ENCODE measurements at places on chromosomes 12 and 14.

GRCh38 chr12:11545484-11546330 lies 103.8 kb upstream of the ETV6 start:
- no peak for DNase-seq

DNA sequence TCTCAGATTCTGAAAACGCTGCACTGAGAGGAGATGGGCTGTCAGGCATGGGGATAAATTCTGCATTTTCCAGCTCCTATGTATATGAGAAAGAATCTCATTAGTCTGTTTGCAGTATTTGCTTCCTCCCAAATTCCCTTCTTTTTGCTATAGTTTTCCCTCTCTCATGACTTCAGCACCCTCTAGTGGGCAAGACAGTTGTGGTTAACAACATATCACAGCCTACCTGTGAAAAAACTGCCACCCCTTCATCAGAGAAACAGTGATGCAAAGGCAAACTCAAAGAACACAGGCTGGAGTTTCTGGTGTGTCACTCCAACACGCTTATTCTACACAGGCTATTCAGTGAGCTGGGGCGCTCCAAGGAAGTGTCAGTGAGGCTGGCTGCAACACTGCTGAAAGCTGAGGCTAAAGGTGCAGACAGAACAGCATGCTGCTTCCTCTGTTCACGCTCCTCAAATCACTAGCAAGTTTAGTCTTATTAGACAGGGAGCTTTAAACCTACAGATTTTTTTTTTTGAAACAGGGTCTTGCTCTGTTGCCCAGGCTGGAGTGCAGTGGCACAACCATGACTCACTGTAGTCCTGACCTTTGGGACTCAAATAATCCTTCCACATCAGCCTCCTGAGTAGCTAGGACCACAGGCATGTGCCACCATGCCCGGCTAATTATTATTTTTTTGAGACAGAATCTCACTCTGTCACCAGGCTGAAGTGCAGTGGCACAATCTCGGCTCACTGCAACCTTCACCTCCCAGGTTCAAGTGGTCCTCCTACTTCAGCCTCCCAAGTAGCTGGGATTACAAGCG lies 19.3 kb downstream of the ZC2HC1C start:
- DNase-seq, result peak; percentile 44

DNA sequence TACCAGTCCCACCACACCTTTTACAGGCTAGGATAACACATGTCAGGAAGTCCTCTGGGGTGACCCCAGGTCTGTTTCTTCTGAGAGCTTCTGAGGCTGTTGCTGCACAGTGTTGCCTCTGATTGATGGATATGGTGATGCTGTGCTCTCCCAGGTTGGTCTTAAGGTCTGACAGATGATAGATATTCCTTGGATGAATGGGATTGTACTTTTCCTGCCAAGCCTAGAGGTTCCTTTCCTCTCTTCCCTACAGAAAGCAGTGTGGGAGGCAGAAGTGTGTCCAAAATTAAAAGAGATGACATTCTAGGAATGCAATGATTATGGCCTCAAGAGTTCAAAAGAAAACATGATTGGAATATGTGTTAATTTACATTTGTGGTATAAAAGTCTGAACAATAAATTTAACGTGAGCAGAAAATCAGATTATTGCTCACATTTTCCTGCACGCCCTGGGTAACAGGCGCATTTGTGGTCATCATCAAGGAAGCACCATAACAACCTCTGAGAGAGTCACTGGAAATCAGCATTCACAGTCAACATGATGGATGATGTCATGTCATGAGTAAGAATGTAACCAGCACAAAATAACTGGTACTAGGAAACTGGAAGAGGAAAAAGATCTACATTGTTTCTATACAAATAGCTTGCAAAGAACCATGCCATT lies 73.7 kb downstream of the BBS10 start:
- DNase-seq, result peak; percentile 34

GRCh38 chr12:80157645-80158044 lies 58.3 kb downstream of the OTOGL start:
- peak; percentile 2 for DNase-seq

DNA sequence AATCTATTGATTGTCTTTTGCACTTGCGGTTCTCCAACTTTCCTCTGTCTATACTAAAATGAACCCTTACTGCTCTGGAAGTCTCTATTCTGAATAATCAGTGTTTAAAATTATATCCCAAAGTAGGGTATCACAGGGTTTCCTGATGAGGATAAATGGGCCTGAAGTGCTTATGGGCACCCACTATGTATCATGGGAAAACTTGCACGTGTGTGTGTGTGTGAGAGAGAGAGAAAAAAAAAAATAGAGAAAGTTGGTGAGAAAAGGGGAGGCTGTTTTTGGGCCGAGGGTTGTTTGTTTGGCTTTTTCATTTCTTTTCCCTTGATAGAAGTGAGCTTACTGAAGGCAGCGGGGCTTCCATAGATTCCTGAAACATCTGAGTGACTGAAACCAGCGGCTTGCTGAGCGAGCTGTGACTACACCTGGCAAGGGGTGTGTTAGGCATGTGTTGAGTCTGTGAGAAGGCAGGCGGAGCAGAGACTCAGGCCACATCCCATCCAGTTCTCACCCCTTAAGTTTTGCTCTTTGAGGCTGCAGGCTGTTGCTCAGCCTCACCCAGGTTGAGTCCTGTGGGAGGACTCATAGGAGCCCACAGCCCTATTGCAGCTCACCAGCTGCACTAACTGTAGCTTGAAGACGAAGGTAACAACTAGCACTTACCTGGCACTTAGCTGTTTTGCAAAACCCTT lies 17.2 kb downstream of the PPFIBP1 start:
- no peak for DNase-seq

DNA sequence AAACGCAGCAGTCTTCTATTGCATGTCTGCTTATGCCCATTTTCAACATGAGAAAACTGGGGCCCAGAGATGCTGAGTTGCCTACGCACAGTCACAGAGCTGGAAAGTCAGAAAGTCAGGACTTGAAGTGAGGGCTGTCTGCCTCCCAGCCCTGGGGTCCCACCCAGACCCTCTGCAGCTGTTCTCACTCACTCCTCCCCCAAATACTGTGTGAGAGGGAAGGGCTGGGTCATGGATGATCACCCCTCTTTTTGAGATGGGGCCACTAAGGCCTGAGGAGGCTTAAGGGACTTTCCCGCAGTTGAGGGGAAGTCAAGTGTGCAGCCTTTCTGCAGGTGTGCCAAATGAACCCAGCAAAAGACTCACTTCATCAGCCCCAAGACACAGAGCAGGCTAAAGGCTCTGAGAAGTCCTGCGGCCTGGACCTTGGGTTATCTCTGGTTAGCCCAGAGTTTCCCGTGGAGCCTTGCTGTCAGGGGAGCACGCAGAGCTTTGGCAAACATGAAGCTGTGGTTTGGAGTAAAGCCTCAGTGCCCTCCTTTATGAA lies 18.7 kb downstream of the DTX1 start:
- no peak for DNase-seq

DNA sequence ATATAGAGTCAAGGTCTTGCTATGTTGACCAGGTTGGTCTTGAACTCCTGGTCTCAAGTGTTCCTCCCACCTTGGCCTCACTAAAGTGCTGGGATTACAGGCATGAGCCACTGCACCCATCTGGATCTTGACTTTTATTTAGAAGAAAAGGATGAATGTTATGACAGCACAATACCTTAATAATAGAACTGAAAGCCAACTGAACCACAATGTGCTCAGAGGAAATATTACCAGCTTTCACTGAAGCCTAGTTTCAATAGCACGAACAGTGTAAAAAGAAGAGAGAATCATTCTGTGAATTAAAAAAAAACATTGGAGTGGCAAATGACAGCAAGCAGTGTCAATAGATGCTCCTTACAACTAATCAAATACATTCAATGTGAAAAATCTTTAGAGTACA lies 239.2 kb upstream of the RMST start:
- no peak for DNase-seq

All from hepatic stellate cell (primary cell).